ENCODE measurements at places on chromosomes 16 and 17.

DNA sequence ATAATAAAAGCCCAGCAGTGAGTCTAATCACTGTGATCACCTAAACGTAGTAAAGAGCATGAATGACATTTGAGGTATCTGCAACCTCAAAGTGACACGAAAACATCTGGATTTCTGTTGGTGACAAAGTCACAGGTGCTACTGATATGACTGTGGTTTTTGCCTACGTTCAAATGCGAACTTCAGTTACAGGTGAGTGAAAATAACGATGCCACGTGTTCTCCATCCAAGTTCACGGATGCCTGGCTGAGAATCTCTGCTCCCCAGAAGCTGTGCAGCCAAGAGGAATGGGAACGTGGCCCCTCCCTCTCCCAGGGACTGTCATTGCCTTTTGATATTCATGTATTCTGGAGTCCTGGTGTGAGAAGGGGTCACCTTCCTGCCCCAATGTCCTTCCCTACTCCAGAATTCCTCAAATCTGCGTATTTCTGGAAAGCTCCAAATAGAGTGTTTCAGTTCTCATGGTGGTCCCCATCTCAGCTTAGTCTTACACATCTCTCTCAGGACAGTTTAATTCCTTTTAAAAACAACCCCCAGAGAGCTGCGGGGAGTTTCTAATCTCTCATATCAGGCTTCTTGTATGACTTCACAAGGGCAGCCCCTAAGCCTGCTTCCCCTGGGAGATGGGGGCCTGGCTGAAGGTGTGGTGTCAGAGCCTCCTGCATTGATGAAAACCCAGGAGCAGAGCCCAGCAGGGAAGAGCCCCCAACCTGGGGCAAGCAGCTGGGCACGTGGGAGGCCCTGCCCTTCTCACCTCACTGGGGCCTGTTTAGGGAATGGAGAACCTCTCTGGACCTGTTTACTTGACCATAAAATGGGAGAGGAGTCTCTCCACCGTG, 25.8 kb downstream of the PIK3R5 start:
- DNase-seq: no peak

DNA sequence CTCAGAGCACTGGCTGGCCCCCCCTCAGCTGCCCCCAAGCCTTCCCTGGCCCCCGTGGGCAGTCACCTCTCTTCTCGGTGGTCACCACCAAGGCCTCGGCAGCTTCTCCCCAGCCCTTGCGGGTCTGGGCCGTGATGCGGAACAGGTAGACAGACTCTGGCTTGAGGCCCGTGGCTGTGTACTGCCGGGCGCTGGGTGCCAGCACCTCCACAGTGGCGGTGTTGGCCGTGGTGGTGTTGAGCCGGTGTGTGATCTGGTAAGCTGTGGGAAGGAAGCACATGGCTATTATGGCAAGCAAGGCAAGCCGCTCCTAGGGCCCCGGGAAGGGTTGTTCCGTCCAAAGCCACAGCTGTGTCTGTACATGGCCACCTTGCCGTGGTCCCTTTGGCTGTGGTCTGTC, 78.4 kb upstream of the CDC42EP4 start:
- DNase-seq: no peak

DNA sequence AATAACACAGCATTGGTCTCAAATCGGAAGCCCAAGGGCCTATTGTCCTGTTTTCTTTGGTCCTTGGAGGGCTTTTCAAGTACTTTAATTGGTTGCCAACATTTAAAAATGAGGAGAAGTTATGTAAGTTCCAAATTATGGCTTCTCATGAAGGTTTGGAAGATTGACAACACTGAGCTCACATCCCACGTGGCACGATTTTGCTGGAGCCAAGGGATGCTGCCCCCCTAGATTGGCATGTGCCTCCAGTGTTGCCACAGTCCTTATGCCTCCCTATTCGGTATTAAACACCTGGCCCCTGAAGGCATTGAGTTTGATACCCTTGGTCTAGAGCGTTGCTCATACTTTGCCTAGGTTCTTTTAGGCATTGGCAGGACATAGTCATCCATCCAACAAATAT, 108.0 kb downstream of the ZNF18 start:
- no peak for DNase-seq

DNA sequence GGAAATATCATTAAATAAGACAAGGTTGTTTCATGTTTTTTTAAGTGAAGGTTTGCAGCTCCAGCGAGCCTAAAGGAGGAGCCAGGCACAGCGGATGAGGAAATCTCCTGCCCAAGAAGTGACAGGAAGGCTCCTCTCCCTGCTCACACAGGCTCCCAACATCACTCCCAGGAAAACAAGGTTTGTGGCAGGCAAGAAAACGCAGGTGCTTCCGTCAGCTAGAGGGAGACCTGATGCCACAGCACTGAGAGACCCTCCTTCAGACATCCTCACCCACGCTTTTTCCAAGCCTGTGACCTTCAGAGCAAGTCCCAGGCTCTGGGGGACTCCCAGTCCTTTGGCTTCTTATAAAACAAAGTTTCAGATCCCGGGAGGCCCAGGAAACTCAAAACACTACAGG, 89.7 kb downstream of the ZNF423 start:
- no peak for DNase-seq

GRCh38 chr16:5036228-5037156, 2.8 kb upstream of the NAGPA start:
- no peak for DNase-seq
